ENCODE measurements at places on chromosomes 11 and 22. TPM values are rescaled to one million over a fixed set of nuclear protein-coding genes. Genes with fewer than 3 reads are reported as not detected.

BDNF gene
- 63.6 TPM for total RNA-seq

LRRC74B gene
- total RNA-seq: not detected

OR5B12 gene
- total RNA-seq: not detected

DNA sequence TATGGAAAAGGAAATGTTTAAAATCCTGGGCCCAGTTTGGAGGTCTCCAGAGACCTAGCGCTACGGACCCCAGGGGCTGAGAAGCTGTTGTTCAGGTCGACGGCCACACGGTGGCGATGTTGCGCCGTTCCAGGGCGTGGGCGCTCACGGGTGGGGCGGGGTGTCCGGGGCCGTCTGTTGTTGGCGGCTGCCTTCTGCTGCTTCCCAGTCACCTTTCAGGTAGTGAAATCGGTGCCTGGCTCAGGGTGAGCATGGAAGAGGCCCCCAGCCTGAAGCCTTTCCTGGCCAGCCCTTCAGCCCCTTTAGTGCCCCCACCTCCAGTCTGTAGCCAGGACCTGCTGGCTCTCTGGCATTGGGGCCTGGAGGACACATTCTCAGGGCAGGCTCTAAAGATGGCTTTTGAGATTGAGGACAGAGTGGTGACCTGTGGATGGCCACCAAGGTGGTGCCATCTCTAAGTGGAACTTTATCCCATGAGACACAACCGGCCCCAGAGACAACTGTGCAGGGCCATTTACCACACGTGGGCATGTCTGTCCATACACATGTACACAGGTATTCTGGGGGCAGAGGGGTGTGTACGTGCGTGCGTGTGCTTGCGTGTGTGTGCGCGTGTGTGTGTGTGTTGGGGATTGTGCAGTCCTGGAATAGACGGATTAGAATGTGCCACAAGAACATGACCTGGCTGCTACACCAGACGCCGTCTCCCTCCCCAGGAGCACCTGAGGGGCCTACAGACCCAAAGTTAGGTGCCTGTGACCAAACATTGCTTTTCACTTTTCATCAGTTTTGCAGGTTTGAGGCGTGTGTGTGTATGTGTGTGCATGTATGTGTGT, 53.8 kb downstream of the ST14 start:
- DNase-seq: peak; percentile 60

- no peak for DNase-seq
Measured at GRCh38 chr11:8288166-8288772, 24.6 kb upstream of the LMO1 start.

DNA sequence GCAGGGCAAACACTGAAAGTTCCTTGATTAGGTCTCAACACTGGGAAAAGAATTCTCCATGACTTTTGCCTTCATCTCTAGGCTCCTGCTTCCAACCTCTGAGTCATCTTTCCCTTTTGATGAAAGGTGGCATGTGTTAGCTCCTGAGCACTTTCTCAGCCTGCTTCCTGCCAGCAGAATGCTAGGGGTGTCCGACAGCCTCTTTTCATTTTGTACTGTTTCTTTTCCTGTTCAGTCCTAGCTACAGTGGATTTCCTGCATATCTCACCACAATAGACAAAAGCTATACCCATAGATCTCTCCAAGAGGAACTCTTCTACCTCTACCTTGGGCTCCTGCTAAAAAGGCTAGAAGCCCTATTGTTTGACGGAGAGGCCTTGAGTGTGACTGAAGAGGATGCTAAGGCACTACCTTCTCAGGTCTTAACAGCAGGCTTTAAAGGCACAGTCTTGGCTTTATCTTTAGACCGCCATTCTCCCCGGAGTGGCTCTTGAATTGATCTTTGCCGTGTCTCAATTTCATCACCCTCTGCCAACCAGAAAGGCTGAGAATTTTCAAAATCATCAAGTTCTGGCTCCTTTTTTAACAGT, 145.5 kb downstream of the RBFOX2 start:
- DNase-seq: peak; percentile 71

CHRNA10 gene
- total RNA-seq: 0.51 TPM

DNA sequence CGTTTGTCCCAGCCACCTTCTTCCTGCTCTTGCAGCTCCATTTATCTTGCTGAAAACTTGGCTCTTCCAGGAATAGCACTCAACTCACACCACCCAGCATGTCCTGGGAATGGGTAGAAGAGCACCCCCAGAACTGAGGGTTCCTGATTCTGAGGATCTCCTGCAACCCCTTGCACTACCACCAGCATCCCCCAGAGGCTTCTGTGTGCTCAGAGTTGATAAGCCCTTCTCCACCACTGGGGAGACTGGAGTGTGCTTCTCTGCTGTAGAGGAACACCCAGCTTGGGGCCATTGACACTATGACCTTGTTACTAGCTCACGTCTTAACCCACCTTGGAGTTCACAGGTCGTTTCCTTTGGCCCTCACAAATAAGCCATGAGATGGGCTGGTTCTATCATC, 121.0 kb downstream of the GRIK4 start:
- DNase-seq: peak; percentile 13

DNA sequence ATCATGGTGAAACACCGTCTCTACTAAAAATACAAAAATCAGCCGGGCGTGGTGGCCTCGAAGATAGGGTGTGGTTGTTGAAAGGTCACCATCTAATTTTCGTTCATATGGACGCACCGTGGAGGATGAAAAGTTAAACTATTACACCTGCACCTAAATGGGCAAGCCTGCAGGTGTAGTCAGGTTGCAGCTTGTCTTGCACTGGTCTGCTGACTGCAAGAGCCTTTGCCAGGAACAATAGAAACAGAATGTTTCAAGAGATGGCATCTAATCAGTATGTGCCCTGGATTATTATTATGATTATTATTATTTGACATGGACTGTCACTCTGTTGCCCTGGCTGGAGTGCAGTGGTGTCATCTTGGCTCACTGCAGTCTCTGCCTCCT, 908 bp downstream of the NADSYN1 start:
- no peak for DNase-seq

PLEKHB1 gene
- not detected for total RNA-seq
